Occipital lobe (tissue), 3 donors: ENCODE measurements at places on chromosomes 5 and 9. TPM values are rescaled to one million over a fixed set of nuclear protein-coding genes. Genes with fewer than 3 reads are reported as not detected.

The GMCL2 gene
- not detected for total RNA-seq

The SLC6A19 gene
- not detected for total RNA-seq

The CDX1 gene
- total RNA-seq, result not detected

The SLC12A7 gene
- total RNA-seq, result 4.4 TPM

The HACD4 gene
- total RNA-seq, result 0.94 TPM

The ROR2 gene
- total RNA-seq, result 0.94 TPM

The ENTPD8 gene
- total RNA-seq, result 0.16 TPM

The ANKRD33B gene
- 4.2 TPM for total RNA-seq

The CDC23 gene
- total RNA-seq, result 29.8 TPM

- no peak for DNase-seq
These were observed 155.0 kb downstream of the MAN2A1 start for GRCh38 chr5:109844695-109845094.

DNA sequence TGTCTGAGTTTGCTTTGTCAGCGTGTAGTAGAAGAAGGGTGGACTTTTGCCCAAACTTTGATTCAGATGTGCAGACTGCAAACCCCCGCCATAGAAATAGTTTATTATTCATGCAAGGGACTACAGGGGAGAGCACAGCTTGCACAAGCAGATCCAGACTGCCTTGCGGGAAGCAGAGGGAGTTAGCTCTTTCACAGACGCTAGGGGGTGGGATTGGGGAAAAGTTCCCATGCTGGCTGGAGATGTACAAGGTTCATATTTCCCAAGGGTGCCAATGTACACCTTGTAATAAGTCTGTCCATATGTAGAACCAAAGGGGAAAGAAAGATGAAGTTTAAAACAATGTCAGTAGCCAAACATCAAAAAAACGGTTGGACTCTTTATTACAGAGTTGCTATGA is 749.7 kb upstream of the COX7C start:
- DNase-seq, result no peak

GRCh38 chr5:153081385-153081784 is 409.1 kb upstream of the GRIA1 start:
- DNase-seq, result no peak

GRCh38 chr5:5235685-5236084 is 95.6 kb downstream of the ADAMTS16 start:
- no peak for DNase-seq

GRCh38 chr5:168295574-168296201 is 4.2 kb downstream of the WWC1 start:
- DNase-seq, result peak; percentile 23

- DNase-seq, result no peak
These were observed 86.8 kb downstream of the SLC24A2 start for GRCh38 chr9:19701991-19702390.

DNA sequence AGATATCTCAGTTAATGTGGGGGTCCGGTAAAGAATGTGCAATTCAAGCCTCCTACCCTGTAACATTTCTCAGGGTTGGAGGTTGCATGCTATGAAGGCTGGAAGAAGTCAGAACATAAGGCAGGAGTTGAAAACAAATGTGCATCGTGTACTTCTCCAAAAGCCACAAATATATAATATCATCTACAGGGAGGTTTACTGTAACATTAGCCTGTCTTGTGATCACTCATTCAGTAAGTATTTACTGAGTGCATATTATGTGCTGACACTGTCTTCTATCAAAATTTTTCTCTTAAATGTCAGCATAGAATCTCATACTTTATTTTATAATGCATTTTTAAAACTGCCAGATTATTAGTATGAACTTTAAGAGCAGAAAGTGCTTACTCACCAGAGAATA is 105.6 kb upstream of the ZNF366 start:
- DNase-seq, result no peak

DNA sequence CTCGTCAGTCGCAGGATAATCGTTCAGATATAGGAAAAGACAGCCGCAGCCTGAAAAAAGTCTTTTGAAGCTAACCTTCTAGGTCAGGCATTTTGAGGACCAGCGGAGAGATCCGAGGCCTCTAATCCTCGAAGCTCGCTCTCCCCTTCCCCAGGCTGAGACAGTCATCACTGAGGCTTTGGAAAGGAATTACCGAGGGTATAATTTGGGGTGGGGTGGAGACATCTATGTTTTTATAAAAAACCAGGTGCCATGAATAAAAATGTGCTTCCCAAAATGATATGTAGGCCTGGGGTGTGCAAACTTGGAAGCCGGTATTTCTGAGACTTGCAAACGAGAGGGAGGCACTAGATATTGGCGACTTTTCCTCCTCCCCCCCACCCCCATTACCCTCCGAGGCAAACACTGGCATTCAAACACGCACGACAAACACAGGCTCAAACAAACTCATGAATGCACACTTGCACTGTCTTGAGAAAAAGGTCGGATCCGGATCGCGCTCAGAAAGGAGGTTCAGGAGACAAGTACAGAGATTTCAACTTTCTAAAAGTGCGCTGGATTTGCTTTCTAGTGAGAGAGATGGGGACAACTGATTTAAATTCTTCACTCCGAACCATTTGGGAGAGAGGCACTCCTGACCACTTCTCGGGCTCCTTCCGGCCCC is 935 bp upstream of the MSX2 start:
- no peak for DNase-seq

DNA sequence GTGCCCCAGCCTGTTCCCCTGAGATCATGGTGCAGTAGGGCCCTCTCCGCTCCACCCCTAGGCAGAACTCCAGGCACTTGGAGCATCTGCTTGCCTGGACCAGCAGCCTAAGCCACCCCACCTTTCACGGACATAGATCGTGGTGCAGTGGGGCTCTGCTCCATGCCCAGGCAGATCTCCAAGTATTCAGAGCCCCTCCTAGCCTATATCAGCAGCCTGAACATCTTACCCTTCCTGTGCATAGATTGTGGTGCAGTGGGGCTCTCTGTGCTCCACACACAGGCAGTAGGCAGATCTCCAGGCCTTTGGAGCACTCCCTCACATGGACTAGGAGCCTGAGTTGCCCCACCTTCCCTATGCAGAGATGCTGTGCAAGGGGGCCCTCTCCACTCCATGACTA is 103.0 kb downstream of the GLIS3 start:
- no peak for DNase-seq

DNA sequence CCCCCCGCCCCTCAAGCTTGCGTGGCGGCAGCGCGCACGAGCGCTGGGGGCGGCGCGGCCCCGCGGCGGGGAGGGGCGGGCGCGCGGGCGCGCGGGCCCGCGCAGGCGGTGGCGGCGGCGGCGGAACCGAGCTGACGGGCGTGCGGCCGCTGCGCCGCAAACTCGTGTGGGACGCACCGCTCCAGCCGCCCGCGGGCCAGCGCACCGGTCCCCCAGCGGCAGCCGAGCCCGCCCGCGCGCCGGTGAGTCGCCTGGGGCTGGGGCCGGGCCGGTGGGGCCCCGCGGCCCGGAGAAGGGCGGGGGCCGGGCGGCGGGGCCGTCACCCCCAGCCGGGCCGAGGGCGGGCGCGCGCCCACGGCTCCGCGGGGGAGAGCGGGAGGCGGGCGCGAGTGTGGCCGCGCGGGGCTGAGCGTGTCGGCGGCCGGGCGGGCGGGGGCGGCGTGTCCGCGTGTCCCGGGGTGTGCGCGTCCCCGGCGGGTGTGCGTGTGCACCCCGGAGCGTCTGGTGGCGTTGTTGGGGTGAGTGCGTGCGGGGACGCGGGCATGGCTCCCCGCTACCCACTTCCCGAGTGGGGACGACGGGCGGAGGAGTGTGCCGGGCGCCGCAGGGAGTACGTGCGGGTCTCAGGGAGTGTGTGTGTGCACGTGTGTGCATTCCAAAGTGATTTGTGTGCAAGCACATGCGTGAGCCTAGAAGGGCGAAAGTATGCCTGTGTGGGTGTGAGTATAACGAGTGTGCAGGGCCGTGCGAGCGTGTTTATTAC is at the start of gene NEK6:
Gene NEK6 (plus strand): TSS at position 106 of the 763 bp plus-strand sequence. CDS start 44,016 bp downstream, outside the sequence.
- DNase-seq, result no peak

GRCh38 chr9:79210541-79211243 is 361.1 kb upstream of the TLE4 start:
- DNase-seq, result no peak

GRCh38 chr9:14882090-14882489 is 28.1 kb downstream of the FREM1 start:
- DNase-seq, result no peak

GRCh38 chr5:94498199-94498598 is 120.2 kb downstream of the KIAA0825 start:
- no peak for DNase-seq

DNA sequence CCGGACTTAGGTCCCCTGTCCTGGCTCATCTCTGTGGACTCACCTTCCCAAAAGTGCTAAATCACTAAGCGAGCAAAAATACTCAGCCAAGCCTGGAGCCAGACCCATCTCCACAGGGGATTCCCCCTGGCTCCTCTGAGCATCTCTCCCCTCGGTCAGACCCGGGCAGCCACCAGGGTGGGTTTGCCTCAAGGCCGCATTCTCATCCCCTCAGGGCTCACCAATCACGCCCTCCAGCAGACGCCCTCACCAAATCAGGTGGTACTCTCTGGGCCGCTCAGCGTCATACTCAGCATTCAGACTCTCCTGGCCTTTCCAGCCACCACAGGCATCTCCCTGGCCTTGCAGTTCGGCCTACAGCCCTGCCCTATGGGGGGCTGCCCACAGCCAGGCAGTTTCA is 49.7 kb downstream of the C5orf15 start:
- DNase-seq, result no peak

DNA sequence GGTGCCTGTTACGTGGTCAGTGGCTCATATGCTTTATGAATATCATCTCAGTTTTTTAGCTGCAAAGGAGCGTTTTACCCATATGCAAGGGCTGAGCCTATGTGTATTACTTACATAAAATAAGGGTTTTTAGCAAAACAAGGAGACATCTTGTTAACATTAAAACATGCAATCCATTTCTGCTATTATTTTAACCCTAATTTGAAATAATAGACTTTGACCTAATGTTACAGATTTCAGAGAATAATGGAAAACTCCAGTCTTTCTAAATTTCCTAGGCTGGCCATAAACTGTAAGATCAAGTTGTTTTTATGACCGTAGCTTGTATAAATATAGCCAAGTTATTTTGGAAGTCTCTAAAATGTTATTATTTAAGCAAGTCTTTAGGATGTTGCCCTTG is 121.1 kb upstream of the SEMA6A start:
- DNase-seq, result no peak

DNA sequence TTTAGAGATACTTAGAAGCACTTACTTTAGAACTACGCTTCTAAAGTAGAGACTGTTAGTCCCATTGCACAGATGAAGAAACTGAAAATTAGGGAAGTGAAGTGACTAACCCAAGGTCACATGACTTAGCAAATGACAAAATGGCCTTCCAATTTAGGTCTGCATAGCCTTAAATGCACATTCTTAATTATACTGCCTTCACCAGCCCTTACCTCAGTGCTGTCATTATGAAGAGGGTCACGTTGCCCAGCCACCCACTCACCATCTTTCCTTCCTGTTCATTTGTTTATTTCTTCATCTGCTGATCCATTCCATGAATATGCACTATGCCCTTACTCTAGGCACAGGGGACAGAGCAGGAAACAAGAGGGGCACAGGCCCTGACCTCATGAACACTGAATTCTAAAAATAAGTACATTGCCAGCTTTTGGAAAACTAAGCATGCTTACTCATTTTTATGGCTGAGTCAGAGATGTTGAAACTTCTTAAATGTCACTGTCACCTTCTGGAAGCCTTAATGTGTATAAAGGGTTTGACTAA is 8.6 kb downstream of the HAVCR2 start:
- DNase-seq, result no peak

- DNase-seq, result no peak
These were observed 374.9 kb downstream of the MAT2B start for GRCh38 chr5:163880302-163880701.
